ENCODE measurements at places on chromosomes 6 and 20. TPM values are rescaled to one million over a fixed set of nuclear protein-coding genes. Genes with fewer than 3 reads are reported as not detected.

The MAS1 gene
- total RNA-seq, result 0.03 TPM

The SNRPB2 gene
- 91.9 TPM for total RNA-seq

The EYS gene
- total RNA-seq, result 0.38 TPM

The SNAP91 gene
- total RNA-seq, result 0.83 TPM

The ZC2HC1B gene
- total RNA-seq, result not detected

The MED20 gene
- 39.3 TPM for total RNA-seq

The USP49 gene
- 20.2 TPM for total RNA-seq

The RBBP8NL gene
- 0.66 TPM for total RNA-seq

The PNPLA1 gene
- total RNA-seq, result not detected

The CRIP3 gene
- 18.8 TPM for total RNA-seq

The DEFB124 gene
- total RNA-seq, result 0.52 TPM

The SULF2 gene
- 20.7 TPM for total RNA-seq

The MEI4 gene
- 0.63 TPM for total RNA-seq

The CPNE5 gene
- total RNA-seq, result 0.12 TPM

The GPR63 gene
- total RNA-seq, result 19.6 TPM

The PLN gene
- total RNA-seq, result not detected

The PLEKHG1 gene
- 1.0 TPM for total RNA-seq

- DNase-seq, result no peak
These were observed 11.7 kb downstream of the CTCFL start for GRCh38 chr20:57513199-57513598.

- DNase-seq, result peak; percentile 61
These were observed 1.0 kb downstream of the SALL4 start for GRCh38 chr20:51801122-51801822.

- DNase-seq, result no peak
These were observed 160.1 kb downstream of the SIM1 start for GRCh38 chr6:100304575-100304974.

GRCh38 chr6:25418454-25419052, 139.4 kb downstream of the CARMIL1 start:
- DNase-seq, result no peak

DNA sequence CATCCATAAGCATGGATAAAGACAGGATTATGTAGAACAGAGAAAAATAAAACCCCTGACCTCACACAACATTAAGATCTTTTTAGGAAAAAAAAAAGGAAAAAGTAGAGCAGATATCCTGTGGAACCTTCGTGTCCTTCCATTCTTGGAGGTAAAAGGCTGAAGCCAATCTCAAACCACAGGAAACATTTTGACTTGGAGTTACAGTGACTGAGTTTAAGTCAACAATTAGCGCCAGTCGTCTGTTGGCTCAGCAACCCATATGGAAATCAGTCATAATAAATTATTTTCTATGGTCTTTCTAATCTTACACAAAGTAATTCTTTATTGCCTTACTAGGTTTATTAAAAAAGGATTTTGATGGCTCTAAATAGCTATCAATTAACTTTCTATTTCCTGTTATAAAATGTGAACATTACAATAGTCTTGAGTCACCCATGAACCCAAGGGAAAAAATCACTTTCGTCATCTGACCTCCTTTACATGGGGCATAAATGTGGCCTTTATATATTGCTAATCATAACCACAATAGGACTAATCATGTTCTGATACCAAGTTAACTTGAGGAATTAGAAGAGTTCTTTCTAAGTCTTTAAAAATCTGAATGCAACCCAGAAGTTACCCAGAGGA, 592.9 kb downstream of the TFAP2B start:
- DNase-seq, result no peak

DNA sequence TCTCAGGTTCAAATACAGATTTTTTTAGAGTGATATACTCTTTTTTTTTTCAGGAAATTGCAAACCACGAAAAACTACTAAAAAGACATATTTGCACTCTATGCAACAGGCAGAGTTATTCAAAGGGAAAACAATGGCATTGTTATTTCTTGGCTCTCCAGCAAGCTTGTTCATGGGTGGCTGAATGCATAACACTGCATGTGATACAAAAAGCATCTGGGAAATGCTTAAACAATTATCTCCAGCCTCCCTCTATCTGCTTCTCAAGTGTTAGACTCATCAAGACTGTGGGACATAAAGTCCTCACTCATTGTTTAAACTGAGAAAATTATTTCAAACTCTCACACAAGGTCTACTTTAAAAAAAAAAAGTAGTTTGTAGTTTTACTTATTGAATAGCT, 7.3 kb upstream of the COL12A1 start:
- peak; percentile 38 for DNase-seq

- DNase-seq, result no peak
These were observed 3.6 kb upstream of the KCNB1 start for GRCh38 chr20:49486064-49486463.

GRCh38 chr6:166760288-166760687, 133.2 kb upstream of the RPS6KA2 start:
- no peak for DNase-seq

- no peak for DNase-seq
These were observed 405.0 kb downstream of the CDKAL1 start for GRCh38 chr6:20939161-20939775.

GRCh38 chr6:6686748-6687601, 98.5 kb downstream of the LY86 start:
- peak; percentile 98 for DNase-seq

DNA sequence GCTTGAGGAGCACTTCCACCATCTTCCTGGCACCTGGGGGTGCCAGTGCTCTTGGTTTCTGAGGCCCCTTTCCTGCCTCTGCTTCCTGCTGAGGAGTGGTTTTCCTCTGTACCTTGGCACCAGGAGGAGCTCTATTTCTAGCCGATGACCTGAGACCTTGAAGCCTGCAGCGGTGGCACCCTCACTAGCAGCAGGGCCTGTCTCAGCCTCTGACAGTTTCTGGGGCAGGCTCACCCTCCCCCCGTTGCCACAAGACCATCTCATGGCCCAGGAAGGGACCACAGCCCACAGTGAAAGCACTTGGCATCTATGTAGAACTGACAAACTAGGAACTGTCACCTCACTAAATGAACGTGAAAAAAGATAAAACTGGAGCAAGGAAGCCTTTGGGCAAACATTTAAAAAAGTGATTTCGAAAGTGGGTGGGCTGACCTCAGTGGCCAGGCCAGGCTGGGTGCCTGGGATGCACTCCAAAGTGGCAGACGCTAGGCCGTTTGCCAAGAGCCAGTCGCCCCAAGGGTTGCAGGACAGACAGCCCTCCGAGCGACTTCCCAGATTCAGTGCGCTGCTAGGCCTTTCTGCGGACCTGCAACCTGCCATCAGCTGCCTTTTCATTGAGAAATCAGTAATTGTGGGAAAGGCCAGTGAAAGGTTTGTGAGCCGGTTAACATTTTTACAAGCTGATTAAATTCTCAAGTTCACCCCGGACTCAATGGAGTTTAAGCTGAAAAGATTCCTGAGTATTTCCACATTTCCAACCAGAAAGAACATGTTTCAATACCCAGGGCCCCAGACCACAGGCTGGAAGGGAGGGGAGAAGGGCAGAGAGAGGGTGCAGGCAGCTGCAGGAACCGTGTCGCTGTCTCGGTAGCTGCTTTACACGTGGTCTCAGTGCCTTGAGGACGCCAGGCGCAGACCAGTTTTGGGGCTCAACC, 303.7 kb downstream of the ESR1 start:
- no peak for DNase-seq

DNA sequence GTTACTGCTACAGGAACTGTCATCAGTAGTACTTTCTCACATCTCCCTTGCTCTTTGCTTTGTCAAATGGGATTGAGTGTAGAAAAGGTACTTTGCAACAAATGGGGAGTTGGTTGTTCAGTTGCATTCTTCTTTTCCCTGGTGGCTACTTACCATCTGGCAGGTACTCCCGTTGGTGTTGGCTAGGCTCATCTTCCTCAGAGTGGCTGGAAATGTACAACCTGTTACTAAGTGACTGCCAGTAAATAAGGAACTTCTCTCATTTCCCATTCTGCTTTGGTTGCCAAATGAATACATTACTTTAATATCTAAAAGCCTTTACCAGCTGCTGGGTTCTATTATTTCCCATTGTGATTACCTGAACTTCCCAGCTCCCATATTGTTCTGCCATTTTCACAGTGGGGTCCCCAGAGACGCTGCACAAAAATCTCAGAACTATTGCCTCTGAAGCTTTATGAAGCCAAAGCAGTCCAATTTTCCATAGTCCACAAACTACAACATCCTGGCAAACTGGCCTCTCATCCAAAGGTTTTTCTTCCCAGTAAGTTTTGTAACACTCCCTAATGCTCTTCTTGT, 229.7 kb upstream of the HTR1E start:
- DNase-seq, result no peak

DNA sequence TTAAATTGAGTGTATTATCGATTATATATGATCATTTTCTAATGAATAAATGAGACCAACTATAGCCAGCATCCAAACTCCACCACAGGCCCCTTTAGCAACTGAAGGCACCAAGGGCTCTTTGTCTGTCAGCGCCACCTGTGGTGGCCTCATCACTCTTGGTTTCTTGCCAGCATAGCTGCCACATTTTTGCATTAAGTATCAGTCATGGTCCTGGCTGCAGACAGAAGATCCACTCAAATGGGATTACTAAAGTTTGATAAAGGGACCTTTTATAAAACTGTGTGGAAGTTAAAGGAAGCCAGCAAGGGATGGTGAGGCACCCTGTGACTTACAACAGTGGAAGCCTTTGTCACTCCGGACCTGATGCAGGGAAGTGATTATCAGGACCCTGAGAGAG, 162.9 kb downstream of the C6orf118 start:
- no peak for DNase-seq

- no peak for DNase-seq
These were observed 49.9 kb upstream of the TAGAP start for GRCh38 chr6:159094444-159095252.

GRCh38 chr20:49276961-49277785, 684 bp downstream of the ZNFX1 start:
- DNase-seq, result peak; percentile 35

DNA sequence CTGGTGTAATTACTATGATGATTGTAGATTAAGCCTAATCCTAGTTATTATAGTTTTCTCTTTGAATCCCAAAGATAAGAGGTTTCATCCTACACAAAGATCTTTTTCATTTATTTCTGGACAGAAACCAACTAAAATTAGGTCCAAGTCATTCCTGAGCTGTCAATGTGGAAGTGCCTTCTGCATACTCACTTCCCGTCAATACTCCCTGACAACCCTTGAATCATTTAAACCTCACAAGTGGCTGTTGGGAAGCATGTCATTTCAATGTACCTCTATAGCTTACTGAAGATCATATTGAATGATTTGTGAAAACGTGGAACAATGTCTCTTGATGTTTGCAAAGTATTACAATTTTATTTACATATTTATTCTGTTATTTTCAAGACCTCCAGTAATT, 274.1 kb downstream of the HACE1 start:
- DNase-seq, result no peak

DNA sequence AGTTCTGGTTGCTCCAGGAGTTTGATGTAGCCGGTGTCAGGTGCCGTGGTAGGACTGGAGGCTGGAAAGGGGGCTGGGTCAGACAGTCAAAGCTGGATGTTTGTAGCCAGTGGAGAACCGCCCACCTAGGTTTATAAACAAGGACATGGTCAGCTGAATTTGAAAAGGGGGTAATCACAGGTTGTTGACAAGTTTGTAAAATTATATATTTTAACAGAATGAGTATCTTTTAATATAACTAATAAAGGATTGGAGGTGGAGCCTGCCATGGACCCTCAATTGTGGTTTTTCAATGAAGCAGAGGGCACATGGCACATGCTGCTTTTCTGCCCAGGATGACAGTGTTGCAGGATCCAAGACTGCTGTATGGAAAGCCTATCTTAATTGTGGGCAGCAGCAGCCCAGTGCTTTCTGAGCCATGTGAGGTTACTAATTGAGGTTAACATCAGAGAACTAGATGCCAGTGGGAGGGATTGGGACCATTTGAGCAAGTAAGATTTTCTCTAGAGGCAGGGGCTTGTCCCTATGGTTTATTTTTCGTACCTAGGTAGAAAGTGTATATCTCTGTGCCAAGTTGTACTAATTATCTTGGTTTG, 9.7 kb downstream of the HECA start:
- no peak for DNase-seq

GRCh38 chr6:82750556-82750955, 315.1 kb downstream of the UBE3D start:
- DNase-seq, result no peak

DNA sequence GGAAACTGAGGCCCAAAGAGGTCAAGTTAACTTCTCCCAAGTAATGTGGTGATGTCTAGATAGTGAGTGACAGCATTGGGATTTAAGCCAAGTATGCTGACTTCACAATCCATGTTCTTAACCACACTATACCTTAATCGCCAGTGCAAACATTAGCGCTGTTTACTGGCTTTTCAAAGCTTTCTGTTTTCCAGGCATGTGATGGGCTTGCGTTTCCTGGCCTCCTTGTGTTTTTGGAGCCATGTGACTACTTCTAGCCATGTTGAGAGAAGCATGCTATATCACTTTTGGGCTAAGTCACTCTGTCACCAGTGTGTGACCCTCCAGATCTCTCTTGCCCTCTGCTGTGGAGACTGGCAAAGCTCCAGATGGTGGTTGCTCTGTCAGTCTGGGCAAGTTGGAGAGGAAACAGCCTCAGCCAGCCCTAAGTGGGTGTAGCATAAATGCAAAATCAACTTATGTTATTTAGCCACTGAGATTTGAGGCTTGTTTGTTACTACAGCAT, 76.9 kb downstream of the ANKRD6 start:
- DNase-seq, result no peak

GRCh38 chr6:137416376-137417109, 77.7 kb downstream of the OLIG3 start:
- peak; percentile 9 for DNase-seq

GRCh38 chr20:44650771-44651433, 597 bp downstream of the ADA start:
- DNase-seq, result peak; percentile 21

GRCh38 chr6:125939791-125940190, 16.8 kb upstream of the HINT3 start:
- no peak for DNase-seq

DNA sequence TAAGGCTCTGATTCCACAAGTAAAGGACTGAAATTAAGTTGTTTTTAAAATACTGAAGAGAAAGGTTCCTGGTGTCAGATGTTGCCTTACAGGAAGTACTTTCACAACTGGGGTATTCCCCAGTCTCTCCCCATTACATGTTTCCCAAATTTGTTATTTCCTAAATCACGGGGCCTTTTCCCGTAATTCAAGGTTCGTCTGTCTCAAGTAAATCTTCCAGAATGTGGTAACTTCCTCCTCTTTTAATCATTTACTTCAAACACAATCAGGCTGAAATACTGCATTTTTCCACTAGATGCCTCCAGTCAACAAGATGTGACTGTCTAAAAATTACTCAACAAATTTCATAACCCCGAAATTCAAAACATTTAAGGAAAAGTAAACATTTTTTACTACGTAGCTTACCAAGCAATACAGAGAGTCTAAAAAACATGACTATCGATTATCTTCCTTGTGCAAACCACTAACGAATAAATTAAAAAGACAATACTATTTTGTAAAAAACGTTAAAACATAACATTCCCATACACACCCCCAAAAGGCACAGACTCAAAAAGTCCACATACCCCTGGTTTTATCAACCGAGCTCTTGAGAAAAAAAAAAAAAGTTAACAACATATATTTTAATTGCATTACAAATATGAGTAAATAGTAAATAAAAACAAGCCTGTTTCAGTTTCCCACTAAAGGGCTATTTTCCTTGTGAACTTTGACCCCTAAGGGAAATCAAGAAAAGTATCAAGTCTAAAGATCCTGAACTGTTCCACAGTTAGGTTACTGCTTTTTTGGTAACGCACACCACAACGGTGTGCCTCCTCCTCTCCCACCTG, 1.7 kb downstream of the SOD2 start:
- DNase-seq, result peak; percentile 52

- no peak for DNase-seq
These were observed 184.5 kb upstream of the PDE10A start for GRCh38 chr6:165847407-165848085.

All from GM23338 (cell line).